ENCODE measurements at places on chromosomes 2 and 18.

DNA sequence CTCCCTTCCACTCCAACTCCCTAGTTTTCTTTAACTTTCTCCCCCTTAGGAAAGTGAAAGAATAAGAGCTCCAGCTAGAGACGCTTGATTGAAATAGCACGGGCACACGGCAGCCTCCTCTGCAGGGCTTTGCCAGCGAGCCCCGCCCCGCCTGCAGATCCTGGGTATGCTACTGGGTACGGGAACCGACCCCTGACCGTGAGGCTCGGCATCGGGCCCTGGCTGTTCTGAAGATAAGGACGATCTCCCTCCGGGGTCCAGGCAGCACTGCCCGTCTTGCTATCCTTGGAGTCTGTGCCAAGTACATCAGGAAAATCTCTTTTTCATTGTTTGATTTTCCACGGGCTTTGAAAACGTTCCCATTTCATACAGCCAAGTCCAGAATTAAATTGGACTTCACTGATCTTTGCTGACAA is 284.5 kb downstream of the MTX2 start:
- DNase-seq = peak; percentile 38

DNA sequence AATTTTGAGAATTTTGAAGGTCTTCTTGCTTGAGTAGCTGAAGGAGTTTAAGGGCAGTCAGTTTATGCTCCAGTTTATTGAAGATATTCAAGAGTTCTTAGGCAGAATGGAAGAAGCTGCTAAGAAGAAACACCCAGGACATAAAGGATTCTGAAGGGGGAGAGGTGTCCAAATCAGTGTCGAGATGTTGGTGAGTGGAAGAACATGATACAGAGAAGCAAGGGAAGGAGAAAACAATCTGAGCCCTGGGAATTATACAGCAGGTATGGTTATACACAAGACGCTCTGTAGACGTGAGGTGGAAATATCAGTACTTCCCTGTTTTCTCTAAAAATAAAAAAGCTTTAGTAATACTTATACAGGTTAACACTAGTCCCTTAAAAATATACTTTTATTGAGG is 60.1 kb downstream of the CLIP4 start:
- no peak for DNase-seq

DNA sequence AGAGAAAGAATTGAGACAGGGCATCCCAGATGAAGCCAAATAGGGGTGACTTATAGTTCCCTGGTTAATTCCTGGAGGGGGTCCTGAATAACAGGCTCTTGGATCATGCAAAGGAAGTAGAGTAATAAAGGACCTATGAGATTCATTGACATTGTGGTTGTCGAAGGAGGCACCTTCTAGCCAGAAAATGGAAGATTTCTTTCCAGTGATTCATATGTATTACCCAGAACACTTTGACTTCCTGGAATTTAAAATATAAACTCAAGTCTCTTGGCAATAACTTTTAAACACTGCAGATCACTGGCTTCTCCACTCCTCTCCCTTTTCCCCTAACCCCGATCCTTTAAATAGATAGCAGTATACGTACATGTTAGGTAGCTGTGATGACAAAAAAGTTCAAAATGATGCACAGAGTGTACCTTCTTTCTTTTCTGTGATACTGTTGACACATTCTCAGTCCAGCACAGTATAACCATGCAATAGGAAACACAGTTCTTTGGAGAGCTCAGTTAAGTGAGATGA is 211.8 kb downstream of the LTBP1 start:
- no peak for DNase-seq

- no peak for DNase-seq
These were observed 30.0 kb upstream of the NFATC1 start for GRCh38 chr18:79365701-79366100.

DNA sequence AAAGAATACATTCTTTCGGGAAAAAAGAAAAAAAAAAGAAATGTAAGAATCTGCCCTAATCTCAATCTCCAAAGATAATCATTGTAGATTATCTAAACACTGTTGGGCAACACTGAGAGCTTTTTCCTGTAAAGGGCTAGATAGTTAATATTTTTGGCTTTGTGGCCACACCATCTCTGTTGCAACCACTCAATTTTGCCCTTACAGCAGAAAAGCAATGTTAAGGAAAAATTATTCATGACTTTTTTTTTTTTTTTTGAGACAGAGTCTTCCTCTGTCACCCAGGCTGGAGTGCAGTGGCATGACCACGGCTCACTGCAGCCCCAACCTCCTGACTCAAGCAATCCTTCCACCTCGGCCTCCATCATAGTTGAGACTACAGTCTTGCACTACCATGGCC is 17.3 kb upstream of the FZD5 start:
- no peak for DNase-seq

DNA sequence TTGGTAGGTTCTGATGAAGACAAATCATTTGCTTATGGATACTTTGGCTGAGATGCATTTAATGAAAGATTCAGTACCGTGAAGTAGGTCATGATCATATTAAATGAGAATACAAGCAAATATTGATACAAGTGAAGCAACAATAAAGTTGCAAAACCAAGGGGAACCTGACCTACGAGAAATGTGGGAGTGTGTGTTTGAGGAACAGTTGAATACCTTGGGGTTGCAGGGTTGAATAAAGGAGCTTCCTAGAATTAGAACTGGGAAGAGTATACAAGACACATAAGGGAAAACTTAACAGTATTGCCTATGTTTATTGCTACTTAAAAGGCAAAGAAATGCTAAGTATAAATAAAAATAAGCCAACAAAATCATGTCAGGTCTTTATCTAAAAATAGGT is 702.9 kb downstream of the ERBB4 start:
- DNase-seq = no peak

GRCh38 chr2:14722904-14723570 is 90.5 kb downstream of the LRATD1 start:
- DNase-seq = no peak

DNA sequence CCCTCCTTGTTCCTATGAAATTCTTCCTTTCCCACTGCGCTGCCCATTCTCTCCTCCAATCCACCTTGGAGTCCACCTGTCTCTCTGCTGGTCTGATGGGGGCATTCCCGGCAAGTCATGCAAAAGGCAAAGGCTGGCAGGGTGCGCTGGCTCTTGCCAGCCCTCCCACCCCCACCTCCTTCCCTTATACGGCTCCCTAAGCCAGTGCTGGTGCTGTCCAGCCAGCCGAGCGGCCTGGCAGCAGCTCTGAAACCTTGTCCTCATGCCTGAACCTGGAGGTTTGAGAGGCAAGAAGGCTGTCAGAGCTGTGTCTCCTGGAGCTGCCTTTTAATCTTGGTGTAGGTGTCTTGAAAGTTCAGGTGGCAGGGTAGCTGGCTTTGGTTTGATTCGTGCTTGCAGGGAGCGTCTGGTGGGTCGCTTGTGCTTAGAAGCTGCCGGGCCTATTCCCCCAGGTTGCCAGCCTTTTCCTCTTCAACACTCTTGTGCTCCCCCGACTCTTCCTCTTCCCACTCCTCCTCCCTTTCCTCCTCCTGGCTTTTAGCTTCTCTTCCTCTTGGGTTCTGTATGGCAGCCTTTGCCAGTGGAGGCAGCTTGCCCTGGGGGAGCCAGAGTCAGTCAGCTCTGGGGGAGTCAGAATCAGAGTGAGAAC is 748 bp downstream of the LIPG start:
- no peak for DNase-seq

DNA sequence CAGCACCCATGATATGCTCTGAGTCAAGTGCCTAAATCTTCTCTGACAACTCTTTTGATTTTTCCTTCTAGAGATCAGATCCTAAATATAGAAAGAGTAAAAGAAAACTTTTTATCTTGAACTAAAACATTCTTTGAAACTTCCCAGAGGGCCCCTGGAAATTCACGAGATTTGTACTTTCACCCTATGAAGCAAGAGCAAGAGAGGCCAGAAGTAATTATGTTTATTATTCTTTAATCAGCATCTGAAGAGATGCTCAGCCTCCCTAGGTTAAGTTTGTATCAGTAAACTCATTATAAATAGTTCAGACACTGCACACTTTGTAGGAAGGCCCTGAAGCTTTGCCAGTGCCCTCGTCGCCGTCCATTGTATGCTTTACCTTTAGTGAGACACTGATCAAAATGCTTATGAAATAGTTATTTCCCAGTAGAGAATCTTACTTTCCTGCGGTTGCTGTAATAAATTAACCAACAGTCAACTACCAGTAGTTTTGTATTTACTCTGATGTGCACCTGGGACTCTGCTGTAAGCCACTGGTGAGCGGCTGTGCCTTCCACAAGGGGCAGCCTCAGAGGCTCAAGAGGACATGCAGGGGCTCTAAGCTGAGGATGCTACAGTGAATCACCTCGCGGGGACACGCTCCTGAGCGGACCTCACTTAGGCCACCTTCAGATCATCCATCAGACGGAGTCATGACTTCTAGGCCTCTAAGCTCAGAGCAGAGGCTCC is 71.9 kb downstream of the BIN1 start:
- DNase-seq = no peak

DNA sequence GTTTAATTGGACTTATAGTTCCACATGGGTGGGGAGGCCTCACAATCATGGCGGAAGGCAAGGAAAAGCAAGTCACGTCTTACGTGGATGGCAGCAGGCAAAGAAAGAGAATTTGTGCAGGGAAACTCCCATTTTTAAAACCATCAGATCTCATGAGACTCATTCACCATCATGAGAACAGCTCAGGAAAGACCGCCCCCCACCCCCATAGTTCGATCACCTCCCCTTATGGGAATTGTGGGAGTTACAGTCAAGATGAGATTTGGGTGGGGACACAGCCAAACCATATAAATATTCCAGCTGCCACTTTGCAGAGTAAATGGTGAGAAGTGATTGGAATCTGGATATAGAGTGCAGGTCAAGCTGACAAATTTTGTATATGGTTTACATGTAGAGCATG is 187.4 kb downstream of the ARL4C start:
- no peak for DNase-seq

DNA sequence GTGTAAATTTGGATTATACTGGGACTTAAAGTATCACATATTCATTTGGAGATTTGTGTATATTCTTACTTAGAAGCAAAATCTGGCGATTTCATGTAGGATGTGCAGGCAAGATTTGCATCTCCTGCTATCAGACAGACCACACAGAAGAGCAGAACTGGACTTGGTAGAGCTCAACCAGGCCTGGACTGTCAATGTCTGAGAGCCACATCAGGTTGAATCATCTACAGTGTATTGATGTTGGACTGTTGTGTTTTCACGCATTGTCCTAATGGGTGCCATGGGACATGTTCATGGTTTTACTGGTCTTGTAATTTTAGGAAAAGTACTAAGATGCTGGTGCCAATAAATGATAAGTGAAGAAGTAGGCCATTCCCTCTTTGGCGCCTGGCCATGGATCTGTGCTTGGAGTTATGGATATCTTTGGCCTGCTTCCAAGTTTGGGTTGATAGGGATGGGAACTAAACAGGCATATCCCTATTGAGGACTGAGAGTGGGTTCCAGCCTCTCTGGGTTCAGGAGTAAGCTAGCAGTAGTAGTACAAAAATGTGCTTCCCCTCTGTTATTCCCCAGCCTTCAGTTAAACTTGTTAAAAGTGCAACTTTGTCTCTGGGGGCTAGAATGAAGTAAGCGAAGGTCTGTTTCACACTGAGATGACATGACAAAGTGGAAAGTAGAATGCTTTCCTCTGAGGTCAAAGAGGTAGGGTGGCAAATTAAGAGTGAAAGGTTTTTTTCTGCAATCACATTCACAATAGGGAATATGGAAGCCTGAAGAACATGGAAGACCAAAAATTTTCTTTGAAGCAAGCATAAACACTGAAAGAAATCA is 49.2 kb upstream of the NEMP2 start:
- DNase-seq = no peak

GRCh38 chr2:237208373-237209260 is 122.9 kb downstream of the COPS8 start:
- DNase-seq = no peak

DNA sequence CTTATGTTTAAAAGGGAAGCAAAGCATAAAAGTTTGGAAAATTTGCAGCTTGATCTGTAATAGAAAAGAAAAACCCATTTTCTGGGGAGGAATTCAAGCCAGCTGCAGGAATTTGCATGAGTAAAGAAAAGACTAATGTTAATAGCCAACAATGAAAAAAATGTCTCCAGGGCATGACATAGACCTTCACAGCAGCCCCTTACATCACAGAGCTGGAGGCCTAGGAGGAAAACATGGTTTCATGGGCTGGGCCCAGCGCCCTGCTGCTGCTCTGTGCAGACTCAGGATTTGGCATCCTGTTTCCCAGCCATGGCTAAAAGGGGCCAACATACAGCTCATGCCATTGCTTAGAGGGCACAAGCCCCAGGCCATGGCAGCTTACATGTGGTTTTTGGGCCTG is 411.6 kb upstream of the MC4R start:
- no peak for DNase-seq

DNA sequence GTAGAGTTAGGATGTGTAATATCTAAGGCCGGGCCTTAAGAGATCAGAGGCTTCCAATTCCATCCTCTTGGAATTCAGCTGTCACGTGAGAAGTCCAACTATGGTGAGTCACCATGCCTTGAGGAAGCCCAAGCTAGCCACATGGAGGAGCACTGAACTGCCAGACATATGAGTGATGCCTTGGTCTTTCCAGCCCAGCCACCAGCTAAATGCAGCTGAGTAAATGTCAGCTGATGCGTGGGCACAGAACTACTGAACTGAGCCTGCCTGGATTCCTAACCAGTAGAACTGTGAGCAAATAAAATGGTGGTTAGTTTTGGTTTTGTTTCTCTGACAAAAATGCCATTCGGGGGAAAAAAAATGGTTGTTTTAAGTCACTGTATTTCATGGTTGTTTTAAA is 153.7 kb upstream of the SERTAD2 start:
- no peak for DNase-seq
